Activated CD4-positive, alpha-beta T cell treated with anti-CD3 and anti-CD28 coated beads, Interleukin-2, amount 50 U/mL, for 1 hour (primary cell): ENCODE measurements at places on chromosomes 7 and 10.

DNA sequence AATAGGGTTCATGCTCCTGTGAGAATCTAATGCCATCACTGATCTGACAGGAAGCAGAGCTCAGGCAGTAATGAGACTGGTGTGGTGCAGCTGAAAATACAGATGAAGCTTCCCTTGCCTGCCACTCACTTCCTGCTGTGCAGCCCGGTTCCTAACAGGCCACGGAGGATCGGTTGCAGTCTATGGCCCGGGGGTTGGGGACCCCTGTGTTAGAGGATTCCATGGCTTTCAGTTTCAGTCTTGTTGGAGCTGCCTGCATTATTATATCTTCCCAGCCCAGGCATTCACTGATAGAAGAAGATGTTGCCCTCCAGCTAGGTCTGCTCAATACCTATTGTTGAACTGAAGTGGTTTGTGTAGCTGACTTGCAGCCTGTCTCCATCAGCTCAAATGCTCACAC lies 1298.8 kb downstream of the TYW1 start:
- no peak for DNase-seq

GRCh38 chr7:142827951-142828500 lies 26.9 kb upstream of the EPHB6 start:
- DNase-seq = no peak

GRCh38 chr10:33453081-33454025 lies 118.9 kb upstream of the NRP1 start:
- DNase-seq = no peak

- DNase-seq = no peak
These were observed 276.5 kb upstream of the KLF6 start for GRCh38 chr10:4061441-4061951.

DNA sequence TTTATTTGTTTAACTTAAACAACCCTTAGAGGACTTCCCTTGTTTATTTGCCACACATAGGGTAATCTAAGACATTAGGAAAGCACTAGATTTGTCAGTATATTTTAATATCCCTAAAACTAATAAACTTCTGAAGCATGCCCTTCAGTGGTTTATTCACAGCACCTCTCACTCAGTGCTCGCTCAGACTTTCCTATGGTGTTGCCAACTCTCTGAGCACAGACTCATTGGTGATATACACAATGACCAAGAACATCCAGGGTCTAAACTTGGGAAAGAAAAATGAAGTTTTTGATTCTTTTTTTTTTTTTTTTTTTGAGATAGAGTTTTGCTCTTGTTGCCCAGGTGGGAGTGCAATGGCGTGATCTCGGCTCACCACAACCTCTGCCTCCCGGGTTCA lies 82.2 kb downstream of the RAB11FIP2 start:
- no peak for DNase-seq

- no peak for DNase-seq
These were observed 146.7 kb upstream of the PFKP start for GRCh38 chr10:2920637-2921036.

GRCh38 chr7:105524840-105525239 lies 2.8 kb upstream of the PUS7 start:
- DNase-seq = no peak

- DNase-seq = no peak
These were observed 30.1 kb downstream of the KLF6 start for GRCh38 chr10:3754727-3755439.

- no peak for DNase-seq
These were observed 319.6 kb downstream of the GLRX3 start for GRCh38 chr10:130455791-130456190.

DNA sequence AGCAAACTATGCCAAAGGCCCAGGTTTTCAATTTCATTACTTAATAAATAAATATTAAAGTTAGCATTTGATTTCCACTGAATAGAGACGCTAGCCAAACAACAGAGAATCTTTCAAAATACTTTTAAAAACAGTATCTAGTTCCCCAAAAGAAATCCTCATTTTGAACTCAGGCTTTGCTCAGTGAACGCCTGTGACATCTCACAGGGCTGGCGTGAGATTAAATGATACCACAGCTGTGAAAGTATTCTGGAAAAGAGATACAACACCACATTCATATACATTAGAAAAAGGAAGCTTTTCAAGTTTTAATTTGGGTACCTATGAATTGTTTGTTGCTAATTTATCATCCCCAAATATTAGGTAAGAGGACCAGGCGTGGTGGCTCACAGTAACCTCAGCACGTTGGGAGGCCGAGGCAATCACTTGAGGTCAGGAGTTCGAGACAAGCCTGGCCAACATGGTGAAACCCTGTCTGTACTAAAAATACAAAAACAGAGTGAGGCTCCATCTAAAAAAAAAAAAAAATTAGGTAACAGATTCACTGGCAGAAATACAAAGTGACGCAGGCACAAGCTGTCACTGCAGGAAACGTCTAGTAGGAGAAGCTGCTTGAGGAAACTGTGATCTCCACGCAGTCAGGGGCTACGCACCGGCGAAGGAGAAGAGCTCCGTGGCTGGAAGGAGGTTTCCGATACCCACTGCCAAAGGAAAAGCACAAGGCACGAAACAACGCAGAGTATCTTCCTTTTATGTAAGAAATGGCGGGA lies 50.0 kb downstream of the AMZ1 start:
- no peak for DNase-seq

GRCh38 chr7:33922820-33923219 lies 17.5 kb downstream of the BMPER start:
- no peak for DNase-seq

- DNase-seq = no peak
These were observed 1.0 kb downstream of the FAM107B start for GRCh38 chr10:14773551-14774213.

- no peak for DNase-seq
These were observed 97.9 kb upstream of the FZD8 start for GRCh38 chr10:35739998-35740397.

GRCh38 chr10:28400681-28401080 lies 97.8 kb upstream of the MPP7 start:
- DNase-seq = no peak

- DNase-seq = no peak
These were observed 36.9 kb upstream of the FAM20C start for GRCh38 chr7:155469-155900.

DNA sequence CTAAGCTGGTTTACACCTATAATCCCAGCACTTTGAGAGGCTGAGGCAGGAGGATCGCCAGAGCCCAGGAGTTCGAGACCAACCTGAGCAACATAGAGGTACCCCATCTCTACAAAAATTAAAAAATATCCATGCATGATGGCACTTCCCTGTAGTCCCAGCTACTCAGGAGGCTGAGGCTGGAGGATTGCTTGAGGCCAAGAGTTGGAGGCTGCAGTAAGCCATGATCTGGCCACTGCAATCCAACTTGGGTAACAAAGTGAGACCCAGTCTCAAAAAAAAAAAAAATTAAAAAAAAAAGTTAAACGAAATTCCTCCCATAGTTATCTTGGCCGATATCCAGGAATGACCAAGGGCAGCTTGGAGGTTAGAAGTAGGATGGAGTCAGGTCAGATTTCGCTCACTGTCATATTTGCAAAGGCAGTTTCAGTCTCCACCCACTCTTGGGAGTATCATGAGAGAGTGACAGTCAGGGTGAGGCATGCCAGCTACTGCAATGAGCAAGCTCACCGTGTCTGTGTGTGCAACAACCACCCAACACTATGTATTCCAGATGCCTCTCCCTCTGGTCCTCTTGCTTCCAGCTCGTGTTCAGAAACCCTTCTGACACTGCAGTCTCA lies 6.0 kb upstream of the ZDHHC4 start:
- DNase-seq = no peak

DNA sequence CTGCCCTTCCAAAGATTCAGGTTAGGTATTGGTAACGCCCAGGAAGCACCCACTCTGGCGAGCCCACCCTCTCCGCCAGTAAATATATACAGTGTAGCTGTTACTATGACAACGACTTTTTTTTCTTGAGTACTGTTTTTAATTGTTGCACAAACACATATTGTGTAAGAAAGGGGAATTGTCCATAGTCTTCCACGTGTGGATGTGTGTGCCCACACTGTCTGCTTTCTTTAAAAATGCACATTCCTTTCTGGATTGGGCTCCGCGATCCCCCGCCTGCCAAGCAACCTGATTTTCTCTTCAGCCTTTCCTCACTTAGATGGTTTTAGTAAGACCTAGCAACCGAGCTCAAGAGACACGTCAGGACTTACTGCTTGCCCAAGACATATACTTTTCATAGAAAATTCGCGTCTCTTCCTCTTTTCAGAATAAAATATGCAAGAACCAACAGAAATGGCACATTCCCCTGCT lies 247.8 kb downstream of the EBF3 start:
- no peak for DNase-seq

DNA sequence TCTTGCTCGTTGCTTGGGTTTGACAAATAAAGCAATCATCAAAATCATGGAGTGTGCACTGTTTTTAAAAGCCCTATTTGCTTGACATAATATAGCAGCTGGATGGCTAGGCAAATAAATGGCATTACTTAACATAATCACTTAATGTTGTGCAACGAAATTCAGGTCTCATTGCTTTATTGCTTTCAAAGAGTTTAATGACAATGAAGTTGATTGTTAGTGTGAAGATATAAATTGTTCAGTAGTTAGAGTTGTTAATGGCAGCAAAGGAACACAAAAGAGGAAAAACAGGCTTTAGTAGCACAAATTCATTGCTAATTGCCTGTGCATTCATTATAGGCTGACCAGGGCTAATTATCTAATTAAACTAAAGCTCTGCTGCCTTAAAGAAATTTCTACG lies 7.6 kb upstream of the ADO start:
- DNase-seq = no peak

GRCh38 chr10:97229322-97230015 lies 43.7 kb upstream of the SLIT1 start:
- no peak for DNase-seq

- no peak for DNase-seq
These were observed 6.2 kb upstream of the STARD3NL start for GRCh38 chr7:38171623-38172391.

- no peak for DNase-seq
These were observed 81.8 kb upstream of the CAV2 start for GRCh38 chr7:116417593-116418345.

DNA sequence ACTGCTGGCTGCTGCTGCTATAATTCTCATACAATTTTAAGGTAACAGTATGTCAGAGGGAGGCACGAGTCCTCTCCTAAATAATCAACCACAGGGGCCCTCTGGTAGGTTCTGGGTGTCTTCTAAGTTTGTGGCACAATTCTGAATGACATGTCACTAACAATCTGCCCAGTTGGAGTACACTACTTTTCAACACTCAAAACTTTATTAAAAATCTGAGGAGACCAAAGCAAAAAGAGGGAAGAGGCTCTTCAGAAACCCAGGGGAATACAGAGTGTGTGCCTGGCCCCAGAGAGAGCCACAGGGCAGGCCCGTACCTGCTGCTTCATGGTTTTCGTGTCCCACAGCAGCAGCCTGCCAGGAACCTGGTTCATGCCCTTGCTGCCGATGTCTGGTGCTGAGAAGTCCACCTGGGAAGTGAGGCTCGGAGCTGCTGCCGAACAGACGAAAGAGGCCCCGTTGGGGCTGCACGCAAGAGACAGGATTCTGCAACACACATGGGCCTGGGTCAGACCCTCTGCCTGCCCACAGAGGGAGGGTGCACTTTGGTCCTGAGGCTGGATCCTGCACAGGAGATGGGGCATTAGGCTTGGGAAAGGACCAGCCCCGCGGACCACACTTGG lies 18.3 kb downstream of the WDR91 start:
- no peak for DNase-seq

- DNase-seq = no peak
These were observed 5.6 kb upstream of the SCART1 start for GRCh38 chr10:133448120-133448519.

- no peak for DNase-seq
These were observed 240.3 kb downstream of the DNAJB6 start for GRCh38 chr7:157577061-157577460.

GRCh38 chr7:116984917-116985316 lies 31.6 kb downstream of the ST7 start:
- no peak for DNase-seq

- no peak for DNase-seq
These were observed 57.2 kb downstream of the JAKMIP3 start for GRCh38 chr10:132122939-132123445.

DNA sequence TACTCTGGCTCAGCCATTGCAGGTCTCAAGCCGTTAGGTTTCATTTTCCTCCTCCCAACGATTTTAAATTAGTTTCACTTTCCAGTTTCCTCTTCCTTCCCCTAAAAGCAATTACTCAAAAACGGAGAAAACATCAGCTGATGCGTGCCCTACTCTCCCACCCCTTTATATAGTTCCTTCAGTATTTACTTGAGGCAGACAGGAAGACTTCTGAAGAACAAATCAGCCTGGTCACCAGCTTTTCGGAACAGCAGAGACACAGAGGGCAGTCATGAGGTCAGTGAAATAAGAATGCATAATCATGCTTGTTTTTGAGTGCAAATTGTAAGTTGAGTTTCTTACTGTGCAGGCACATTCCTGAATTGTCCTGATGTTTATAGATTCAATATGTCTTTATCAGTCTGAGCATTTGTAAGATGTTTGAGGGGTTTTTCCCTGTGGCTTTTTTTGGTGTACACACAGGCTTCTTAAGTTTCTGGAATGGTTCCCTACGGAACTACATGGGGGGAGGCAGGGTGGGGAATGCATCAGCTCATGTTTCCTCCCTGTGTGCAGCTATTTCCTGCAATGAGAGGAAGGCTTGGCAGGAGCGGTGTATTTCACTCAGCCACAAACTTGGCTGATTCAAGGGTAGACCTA lies at the start of gene IFIT3:
Gene IFIT3, plus strand, starts transcription at position 195 of the 639 bp plus-strand sequence. Its CDS starts 77 bp downstream, at position 272.
- DNase-seq = no peak

DNA sequence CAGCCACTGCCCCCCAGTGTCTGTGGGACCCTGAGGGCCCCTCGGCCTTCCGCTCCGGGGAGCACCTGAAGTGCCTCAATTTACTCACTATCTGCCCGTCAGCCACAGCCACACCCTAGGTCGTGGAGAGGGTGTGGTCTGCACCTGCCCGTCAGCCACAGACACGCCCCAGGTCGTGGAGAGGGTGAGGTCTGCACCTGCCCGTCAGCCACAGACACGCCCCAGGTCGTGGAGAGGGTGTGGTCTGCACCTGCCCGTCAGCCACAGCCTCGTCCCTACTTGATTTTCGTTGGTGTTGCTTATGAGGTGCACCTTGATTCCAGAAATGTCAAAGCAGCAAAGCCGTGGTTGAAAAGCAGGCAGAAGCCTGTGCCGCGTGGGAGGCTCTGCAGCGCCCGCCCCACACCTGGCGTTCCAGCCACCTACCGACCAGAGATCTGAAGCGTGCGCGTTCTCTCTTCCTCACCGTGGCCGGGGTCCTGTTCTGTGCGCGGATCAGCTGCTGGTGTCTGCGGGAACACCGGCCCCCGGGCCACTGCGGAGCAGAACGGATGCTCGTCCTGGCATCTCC lies 101.6 kb downstream of the DYNC2I1 start:
- DNase-seq = peak; percentile 47

GRCh38 chr10:75397496-75398199 lies 3.9 kb downstream of the ZNF503 start:
- DNase-seq = no peak

DNA sequence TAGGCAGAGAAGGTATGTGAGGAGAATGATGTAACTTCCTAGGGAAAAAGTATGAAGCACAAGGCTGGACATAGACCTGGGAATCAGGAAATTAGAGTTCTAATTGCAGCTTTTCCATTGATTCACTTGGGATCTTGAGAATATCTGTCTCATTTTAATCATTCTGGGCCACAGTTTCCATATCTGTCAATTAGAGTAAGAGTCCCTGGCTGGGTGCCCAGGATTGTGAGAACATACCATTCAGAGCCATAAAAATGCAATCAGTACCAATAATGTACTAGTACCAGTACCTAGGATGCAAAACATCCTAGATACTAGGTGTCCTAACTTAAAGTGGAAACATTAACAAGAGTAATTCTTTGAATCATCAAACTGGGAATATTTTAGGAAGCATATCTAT lies 29.6 kb downstream of the CAV1 start:
- DNase-seq = no peak

GRCh38 chr7:17005271-17005670 lies 123.5 kb upstream of the AGR3 start:
- no peak for DNase-seq
